ENCODE measurements at places on chromosomes 1 and 21.

DNA sequence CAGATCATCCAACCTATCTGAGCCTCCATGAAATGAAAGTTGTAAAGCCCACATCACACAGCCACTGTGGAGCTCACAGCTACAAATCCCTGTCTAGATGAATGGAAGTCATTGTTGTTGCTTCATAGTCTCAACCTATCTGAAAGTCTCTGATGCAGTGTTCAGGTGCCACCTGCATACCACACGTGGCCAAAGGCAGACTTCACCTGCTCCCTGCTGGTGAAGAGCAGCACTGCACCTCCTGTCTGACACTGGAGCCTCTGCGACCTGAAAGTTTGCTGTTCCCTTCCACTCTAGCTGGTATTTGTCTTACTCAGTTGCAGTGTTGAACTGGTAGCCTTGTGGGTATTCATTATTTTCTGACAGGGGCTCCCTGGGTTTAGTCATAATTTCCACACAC lies 18.4 kb downstream of the LORICRIN start:
- DNase-seq, result no peak

DNA sequence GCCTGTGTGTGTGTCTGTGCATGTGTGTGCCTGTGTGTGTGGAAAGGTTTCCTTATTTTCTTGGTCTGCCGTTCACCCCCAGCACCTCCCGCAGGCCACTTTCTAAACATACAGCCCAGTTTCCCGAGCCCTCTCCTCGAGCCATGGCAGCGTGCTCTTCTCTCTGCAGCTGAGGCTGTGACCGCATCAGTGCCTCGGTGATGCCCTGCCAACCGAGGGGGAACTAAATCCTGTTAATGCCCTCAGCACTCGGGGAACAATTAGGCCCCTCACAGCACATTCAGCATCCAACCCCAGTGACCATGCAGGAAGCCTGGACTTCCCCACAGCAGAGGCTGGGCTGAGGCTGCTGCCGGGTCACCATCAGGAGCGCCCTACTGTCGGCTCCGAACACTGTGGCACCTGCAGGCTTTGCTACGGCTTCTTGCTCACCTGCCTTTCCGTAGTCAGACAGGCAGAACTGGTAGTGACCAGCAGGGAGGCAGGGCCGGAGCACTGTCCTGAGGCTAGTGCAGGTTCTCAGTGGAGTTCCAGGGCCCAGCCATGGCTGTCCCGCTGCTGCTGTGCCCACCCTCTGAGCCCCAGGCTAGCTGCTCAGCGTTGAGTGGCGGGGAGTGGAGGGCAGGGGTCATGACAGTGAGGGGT lies 8.1 kb downstream of the GPR137B start:
- DNase-seq, result no peak

DNA sequence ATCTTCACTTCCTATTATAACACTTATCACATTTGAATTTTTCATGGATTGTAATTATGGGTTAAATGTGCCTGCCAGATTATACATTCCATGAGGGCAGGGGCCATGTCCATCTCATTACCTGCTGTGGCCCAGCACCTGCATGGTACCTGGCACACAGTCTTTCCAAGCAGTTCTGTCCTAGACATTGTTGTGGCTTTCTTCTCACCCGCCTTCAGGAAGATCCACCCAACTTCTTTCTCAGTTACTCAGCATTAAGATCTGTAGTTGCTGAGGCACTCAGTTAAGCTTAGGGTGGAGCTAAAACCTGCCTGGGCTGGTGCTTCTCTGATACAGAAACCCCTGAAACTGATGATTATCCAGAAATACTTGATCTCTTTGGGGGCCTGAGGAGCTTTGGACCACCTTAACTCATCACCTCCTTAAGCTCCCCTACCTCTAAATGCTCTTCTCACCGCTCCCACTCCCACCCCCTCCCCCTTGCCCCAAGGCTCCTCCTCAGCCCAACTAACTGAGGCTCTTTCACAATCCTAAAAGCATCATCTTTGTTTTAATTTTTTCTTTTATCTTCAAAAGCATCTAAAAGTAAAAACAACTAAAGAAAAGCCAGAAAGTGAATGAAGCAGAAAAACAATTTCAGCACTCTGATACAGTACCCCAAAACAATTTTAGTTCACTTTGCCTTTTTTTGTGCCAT lies 190.6 kb downstream of the FGGY start:
- no peak for DNase-seq

GRCh38 chr1:40162753-40163441 lies 1.7 kb downstream of the RLF start:
- no peak for DNase-seq

DNA sequence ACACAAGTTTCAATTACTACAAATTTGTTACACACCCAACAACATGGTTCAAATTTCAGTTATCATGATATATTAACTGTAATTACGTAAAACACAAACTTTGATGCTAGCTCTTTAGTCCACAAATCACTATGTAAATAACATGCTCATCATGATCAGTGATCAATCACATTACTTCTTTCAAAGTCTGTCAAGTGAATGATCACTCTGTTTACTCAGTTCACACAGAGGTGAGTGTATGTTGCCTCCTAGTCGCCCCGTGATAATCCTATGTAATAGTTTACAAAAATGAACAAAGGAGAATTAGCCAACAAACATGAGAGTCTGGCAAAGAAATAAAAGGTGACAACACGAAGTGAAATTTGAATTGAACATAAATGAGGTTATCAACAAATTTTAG lies 14.3 kb downstream of the EDEM3 start:
- DNase-seq, result no peak

GRCh38 chr1:160325252-160325651 lies 17.8 kb downstream of the COPA start:
- DNase-seq, result no peak

DNA sequence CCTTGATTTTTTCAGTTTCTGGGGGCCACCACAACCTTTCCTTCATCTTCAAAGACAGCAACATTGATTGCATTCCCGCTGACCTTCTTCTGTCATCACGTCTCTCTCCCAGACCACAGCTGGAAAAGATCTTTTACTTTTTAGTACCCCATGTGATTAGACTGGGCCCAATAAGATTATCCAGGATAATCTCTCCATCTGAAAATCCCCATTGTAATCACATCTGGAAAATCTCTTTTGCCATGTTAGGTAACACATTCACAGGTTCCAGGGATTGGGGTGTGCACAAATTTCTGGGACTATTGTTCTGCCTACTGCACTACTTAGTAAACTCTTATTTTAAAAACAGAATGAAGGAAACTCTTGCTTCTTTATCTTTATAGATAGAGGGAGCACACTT lies 47.1 kb upstream of the INSL5 start:
- DNase-seq, result no peak

DNA sequence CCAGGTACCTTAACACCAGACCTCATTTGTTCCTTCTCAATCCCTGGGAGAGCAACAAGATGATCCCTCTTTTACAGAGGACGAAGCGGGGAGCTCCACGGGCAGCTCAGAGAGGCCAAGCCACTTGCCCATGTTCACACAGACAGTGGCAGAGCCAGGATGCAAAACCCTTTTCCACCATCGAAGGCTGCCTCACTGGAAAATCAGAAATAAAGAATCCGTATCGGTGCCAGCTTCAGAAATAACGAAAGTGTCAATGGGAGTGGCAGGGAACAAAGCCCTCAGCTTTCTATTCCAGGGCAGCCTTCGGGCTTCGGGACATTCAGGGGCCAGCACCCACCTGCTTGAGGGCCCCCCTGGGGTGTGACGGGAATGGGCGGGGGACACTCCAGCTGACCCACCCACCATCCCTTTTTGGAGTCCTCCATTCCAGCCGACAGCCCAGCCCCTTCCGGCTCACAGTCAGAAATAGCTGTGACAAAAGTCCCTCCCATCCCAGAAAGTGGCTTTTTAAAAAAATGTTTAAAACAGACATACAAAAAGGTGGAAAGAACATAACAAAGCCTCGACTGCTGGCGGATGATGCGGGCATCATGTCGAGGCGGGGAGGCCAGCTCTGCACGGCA lies 6.0 kb downstream of the IFFO2 start:
- no peak for DNase-seq

DNA sequence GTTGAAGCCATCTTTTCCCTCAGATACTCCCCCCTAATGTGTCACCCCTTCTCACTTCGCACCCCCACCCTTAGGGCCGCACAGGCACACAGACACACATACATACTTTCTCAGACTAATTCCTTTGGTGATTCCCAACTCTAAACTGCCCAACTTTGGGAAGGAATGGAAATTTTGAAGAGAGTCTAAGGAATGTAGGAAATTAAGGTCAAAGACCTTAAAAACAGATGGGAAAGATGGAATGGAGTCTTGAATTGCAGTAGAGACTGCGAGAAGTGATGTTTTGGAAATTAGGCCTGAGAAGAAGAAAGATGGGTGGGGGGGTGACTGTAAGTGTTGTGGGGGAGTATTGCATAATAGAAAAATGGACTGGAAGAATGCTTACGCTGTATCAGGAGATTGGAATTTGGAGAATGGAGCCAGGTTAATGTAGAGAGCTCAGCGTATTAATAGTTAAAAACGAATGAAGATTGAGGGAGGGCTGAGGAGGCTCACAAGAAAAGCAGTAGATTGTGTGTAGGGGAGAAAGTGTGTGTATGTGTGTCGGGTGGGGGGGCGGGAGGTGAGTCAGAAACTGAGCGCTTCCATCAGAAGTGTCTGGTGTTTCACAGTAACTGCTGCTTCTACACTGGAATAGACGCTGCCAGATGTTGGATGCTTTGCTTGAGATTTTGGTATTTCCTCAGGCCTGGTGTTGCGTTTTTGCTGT lies 1.7 kb downstream of the PIP5K1A start:
- no peak for DNase-seq

- no peak for DNase-seq
These were observed 11.9 kb upstream of the NBL1 start for GRCh38 chr1:19632211-19632610.

DNA sequence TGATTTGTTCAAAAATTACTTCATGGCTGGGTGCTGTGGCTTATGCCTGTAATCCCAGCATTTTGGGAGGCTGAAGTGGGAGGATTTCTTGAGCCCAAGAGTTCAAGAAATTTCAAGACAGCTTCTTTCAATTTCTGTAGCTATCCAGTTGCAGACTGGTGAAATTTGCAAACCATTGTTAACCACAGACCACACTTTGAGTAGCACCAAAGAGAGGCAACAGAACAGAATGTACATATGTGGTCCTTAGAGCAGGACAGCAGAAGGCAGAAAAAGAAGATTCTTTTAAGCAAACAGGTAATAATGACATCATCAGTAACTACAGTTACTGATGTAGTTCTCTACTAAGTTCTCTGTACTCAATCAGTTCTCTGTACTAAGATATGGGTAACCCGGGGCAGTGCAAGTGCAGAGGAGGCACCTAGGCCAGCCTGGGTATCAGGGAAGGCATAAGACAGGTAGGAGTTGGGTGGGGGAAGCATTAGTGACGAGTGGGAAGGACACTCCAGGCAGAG lies 5.5 kb upstream of the KLF17 start:
- DNase-seq, result no peak

DNA sequence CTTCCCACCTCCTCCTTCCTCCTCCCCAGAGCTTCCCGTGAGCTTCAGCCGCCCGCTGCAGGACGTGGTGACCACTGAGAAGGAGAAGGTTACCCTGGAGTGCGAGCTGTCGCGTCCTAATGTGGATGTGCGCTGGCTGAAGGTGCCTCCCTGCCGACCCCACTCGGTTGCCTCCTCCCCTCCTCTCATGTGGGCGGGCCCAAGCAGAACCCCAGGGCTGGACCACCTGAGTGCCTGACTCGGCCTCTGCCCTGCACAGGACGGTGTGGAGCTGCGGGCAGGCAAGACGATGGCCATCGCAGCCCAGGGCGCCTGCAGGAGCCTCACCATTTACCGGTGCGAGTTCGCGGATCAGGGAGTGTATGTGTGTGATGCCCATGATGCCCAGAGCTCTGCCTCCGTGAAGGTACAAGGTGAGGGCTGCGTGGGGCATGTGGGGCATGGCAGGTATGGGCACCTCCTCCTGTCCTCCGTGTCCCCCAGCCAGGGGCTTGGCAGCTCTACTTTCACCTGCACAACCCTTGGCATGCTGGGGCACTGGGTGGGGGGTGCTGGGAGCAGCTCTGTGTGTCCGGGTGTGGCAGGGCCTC lies 69.2 kb downstream of the OBSCN start:
- DNase-seq, result no peak

- no peak for DNase-seq
These were observed 21.2 kb upstream of the TSPAN1 start for GRCh38 chr1:46153732-46154131.

DNA sequence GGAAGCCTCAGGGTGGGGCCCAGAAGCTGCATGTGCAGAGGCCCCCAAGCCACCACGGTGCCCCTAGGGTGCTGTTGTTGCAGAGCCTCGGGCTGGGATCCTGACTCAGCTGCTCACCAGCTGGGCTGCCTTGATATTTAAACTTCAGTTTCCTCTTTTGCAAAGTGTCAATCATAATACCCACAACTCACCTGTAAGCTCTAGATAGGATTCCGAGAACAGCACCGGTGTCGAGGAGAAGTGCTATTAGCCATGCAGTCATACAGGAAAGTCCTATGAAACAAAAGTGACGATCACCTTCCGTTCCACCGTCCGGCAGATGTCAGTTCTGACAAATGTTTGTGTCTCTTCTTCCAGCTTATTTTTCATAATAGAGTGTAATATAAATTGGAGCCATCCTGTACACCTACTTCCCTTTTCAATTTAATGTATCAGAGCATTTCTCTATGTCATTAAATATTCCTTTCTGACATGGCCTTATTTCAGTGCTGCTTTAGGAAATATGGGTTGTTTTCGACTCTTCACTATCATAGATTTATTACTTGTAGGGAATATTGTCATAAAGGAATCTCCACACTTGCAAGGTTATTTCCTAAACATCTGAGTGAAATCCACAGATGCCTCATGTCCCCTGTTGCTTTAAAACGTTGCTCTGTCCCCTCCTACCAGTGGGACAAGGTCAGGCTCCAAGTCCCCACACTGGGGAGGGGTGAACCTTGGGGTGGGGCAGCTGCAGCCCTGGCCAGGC lies 100.8 kb downstream of the SIK1 start:
- DNase-seq, result no peak

- DNase-seq, result no peak
These were observed 47.4 kb downstream of the RIMS3 start for GRCh38 chr1:40618108-40618507.

DNA sequence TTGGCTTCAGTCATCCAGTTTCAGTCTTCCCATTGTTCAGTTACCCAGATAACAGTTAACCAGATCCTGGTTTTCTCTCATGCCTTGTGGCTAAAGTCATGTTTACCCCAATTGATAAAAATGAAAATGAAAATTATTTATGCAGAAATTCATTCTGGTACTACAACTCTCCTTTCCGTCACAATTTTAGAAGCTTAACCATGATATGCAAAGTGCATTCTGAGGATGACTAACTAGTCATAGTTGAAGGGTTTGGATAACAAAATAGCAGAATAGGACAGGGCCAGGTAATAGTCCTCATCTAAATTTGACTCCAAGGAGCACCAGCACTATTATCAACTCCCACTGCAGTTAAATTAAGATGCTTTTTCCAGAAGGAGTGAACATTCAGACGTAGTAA lies 94.7 kb downstream of the NTMT2 start:
- no peak for DNase-seq

All from GM18507 (cell line).